ENCODE measurements at places on chromosomes 3 and 15.
A peak's percentile ranks its signal among the peaks of the same experiment; 100 is the strongest.

DNA sequence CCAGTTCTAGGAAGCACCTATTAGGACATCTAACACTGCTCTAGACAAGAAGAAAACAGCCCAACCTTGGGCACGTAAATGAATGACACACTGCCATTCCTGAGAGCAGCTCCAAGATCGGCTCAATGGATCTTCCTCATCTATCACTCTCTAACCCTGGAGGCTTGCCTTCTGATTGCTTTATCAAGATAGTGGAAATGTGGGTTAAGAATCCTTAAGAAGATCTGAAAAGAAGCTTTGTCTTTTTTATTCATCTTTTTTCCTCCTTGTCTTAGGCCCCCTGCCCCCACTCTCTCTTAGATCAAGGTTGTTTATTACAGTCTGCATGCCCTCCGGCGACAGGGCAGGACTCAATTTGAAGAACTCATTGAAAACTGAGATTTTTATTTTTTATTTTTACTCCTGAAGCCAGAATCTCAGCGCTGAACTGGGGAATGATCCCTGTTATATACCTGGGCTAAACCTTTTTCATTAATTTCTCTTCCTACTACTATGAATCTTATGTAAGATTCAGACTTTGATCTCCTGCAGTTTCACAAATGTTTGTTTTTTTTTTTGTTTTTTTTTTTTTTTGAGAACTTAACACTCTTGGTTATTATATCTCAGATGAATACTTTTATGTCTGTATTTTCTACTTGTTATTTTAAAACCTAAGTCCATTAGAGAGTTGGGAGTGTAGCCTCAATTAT lies 219.5 kb downstream of the SV2B start:
- no peak for DNase-seq

- DNase-seq, result no peak
Observed at GRCh38 chr15:76932135-76932966, 802 bp downstream of the RCN2 start.

DNA sequence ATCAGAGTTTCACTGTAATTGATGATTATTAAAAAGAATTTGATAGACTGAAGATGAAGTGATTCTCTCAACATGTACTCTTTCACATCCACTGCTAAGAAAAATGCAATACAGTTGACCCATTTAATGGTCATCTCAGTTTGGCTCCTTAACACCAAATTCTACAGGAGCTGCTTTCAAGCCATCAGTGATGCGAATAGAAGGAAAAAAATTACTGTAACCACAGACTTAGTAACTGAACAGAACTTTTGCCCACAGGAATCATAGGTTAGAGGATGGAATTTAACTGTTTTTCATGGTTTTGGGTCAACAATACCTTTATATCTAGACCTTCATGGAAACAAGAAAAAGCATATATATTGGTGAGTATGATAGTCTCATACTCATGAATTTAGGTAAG lies 633.5 kb downstream of the CADM2 start:
- DNase-seq, result no peak

DNA sequence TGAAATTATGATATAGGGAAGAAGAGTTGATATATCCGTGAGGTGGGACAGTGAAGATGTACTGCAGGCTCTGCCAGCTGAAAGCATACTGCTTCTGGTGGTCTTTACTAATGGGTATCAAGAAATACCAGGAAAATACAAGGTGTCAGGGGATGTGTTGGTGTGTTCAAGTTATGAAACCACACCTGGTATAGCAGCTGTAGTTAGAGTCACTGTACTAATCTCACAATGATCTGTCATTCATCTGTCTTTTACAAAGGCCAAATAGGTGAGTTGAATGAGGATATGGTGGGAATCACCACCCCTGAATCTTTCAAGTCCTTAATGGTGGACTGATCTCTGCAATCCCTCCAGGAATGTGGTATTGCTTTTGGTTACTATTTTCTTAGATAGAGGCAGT lies 152.7 kb downstream of the NFKBIZ start:
- no peak for DNase-seq

GRCh38 chr3:194667363-194667762 lies 4.6 kb downstream of the LSG1 start:
- DNase-seq, result no peak

- no peak for DNase-seq
Observed at GRCh38 chr3:111794711-111795110, 64.4 kb upstream of the PHLDB2 start.

DNA sequence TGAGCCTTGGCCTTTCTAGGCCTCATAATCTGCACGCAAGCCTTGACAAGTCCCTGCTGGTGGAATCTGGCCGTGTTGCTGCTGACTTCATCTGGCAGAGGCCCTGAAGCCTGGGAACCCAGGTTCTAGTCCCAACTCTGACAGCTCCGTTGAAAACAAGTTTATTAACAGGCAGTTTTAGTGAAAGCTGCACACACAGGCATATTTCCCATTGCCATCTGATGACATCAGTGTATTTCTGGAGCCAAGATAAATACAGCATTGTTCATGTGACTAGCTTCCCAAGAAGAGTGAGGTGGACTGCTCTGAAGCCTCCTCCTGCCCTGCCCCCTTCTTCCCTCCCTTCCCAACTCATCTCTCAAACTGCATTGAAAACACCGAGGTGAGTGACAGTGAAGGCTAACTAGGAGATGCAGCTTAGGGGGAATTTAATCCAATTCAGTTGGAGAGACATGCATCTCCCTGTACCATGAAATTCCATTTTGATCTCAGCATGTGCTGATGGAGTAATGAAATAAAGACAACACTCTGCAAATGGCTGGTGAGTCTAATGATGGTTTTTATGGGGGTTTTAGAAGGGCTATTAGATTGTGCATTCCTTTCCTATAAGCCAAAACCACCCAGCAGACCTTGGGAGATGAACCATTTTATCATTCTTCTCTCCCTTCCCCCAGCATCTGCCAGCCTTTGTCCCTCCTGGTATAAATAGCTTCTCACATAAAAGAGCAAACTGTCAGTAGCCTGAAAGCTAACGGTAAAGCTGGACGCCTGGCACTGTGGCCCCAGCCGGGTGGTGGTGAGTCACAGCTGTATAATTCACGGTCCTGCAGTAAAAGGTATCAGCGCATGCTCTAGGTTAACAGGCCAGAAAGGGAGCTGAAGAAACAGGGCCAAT lies 38.0 kb downstream of the PRICKLE2 start:
- DNase-seq, result no peak

DNA sequence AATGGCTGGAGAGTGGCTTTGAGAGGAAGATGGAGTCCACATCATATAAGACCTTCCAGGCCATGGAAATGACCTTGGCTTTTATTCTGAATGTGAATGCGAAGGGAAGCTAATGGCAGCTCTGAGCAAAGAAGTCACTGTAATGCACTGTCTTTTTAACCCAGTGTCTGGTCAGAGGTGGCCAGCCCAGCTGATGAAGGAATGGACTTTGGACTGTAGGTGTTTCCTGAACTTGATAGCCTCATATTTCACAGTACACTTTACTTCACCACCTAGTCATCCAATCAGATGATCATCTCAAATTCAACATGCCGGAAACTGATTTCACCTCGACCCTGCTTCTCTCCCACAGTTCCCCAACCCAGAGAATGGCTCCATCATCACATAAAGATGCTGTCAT lies 33.4 kb downstream of the DCLK3 start:
- DNase-seq, result no peak

DNA sequence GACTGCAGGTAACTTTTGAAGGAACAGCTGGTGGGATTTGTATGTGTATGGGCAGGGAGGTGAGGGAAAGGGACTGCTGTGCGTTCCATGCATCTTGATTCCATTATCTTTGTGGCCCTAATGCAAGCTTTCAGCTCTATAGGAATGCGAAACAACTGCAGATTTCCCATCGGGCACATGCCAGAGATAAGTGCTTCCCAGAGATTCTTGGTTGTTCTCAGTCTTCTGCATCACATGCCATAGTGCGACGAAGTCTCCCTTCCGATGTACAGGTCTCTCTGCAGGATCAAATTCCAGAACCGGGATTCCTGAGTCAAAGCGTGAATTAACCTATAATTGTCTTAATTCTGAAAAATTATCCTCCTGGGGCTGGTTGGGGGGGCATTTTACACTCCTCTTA lies 72.6 kb upstream of the NSMCE3 start:
- no peak for DNase-seq

DNA sequence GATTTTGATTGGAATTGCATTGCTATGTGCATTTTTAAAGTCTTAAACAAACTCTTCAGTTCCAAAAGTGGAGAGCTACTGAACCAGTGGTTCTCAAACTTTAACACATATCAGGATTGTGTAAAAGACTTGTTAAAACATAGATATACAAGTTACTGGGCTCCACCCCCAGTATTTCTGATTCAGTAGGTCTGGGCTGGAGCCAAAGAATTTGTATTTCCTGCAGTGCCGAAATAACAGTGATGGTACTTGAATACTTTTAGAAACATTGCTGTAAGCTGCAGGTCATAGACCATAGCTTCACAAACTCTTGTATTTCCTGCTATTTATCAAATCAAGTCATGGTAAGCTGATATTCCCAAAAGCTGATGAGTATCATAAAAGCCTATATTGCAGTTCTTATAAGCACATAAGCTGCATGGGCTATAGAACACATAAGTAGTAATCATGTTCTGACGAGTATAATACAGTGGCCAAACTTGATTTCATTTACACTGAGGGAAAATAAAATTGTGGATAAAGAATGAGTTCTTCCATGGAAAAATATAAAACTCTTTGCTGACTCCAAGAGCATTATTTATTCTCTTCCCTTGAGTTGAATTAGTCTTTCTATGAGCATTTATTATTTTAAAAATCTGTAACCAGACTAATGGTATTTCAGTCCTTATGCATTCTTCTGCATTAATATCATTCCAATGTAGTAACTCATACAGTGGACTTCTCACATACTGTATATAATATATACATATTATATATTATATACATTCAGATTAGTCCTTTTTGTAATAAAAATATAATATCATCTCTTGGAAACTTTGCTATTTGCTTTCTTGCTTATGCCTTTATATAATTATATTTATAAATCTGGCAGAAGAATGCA lies 550.5 kb upstream of the AGTR1 start:
- no peak for DNase-seq

- peak; percentile 12 for DNase-seq
Observed at GRCh38 chr3:152910966-152911365, 76.0 kb downstream of the P2RY1 start.

DNA sequence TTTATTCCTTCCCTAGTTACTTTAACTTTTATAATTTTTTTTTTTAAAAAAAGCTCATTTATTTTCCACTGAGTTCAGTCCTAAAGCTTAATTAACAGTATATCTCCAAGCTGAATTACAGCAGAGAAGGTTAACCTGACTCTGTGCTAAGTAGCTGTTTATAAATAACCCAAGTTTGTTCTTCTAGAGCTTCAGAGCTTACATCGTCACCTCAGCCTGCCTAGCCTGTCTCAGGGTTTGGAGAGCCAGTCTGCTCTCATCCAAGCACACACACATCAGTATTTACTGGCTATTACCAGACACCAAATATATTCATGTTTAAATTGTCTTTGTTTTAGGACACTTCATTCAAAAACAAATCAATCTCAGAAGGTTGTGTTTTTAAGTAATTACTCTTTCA lies 154.9 kb downstream of the CDIN1 start:
- no peak for DNase-seq

GRCh38 chr15:74240897-74241614 lies 4.9 kb downstream of the CCDC33 start:
- DNase-seq, result no peak

DNA sequence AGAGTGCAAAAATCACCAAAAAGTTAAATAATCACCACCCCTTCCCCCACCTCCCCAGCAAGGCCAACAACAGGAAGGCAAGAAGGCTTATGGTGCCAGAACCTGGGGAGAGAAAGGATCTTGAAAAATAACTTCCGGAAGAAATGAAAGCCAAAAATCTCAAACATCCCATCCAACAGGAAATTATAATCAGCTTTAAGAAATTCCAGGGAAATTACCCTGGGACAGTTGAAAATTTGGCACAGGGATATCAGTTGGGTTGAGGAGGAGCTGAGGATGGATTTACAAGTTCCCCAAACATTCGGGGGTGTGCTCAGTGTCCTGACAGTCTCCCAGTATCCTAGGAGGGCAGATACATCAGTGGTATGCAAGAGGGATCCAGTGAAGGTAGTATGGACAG lies 82.7 kb downstream of the POLR2M start:
- DNase-seq, result no peak

GRCh38 chr15:67564021-67564967 lies 21.8 kb downstream of the MAP2K5 start:
- no peak for DNase-seq

- no peak for DNase-seq
Observed at GRCh38 chr3:177126015-177126773, 71.1 kb downstream of the TBL1XR1 start.

GRCh38 chr3:146536681-146537080 lies 7.7 kb downstream of the PLSCR1 start:
- DNase-seq, result no peak

DNA sequence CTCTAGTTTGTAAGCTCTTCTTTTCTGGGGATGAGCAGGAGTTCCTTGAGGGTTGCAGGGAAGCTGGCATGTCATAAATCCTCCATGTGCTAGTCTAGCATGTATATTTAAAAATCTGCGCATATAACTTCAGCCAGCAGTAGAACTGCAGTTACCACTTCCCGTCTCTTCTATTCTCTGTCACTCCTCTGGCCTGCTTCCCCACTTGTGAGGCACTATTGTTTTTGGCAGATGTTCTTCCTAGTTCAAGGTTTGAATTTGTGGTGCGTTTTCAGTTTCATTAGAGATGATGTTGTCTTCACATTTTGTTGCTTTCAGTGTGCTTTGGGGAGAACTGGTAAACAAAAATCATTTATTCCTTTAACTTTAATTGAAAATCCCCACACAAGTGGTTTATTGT lies 169.1 kb upstream of the ZPLD1 start:
- DNase-seq, result no peak

DNA sequence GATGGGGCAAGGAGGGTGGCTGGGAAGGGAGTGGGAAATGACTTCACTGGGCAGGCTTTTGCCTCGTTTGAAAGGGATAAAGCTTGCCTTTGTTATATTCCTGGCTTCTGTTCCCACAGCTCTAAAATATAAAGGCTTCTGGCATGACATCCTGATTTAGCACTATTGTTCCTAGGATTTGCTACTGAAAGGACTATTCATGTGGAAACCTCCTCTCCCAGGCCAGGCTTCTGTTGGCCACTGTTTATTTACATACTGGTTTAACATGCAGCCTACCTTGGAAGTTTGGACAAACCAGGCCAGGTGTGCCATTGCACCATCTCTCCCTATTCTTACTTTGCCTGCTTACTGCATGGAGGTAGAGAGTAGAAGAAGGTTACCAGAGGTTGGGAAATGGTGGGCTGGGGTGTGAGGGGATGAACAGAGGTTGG lies 2.4 kb upstream of the LMCD1 start:
- no peak for DNase-seq

DNA sequence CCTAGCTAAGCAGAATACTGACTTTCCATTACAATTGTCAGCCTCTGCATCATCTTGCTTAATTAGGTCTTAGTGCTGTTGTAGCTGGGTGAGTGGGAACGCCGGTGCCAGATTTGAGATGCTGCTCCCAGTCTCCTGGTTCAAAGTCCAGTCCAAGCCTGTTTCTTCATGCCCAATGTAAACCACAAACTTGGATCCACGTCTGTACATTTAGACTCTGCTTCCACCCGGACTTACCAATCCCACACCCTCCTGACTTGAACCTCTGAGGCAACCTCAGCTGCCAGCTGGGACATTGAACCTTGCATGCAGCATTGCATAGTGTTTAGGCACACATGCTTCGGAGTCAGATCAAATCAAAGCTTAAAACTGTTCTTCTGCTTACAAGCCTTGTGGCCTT lies 43.0 kb downstream of the BCL2L10 start:
- no peak for DNase-seq
